ENCODE measurements at places on chromosomes 5 and 9. TPM values are rescaled to one million over a fixed set of nuclear protein-coding genes. Genes with fewer than 3 reads are reported as not detected.
A peak's percentile ranks its signal among the peaks of the same experiment; 100 is the strongest.

PCSK5 gene
- polyA plus RNA-seq: 18.8 TPM

ORM1 gene
- 0.38 TPM for polyA plus RNA-seq

BTNL9 gene
- 19.5 TPM for polyA plus RNA-seq

PCDHGB2 gene
- polyA plus RNA-seq: 2.6 TPM

GRM6 gene
- polyA plus RNA-seq: 0.41 TPM

IFNB1 gene
- polyA plus RNA-seq: not detected

AQP7 gene
- polyA plus RNA-seq: 0.41 TPM

- DNase-seq: no peak
These were observed 9.0 kb upstream of the AK1 start for GRCh38 chr9:127886401-127886972.

- DNase-seq: no peak
These were observed 70.7 kb downstream of the LNPEP start for GRCh38 chr5:97006454-97007060.

DNA sequence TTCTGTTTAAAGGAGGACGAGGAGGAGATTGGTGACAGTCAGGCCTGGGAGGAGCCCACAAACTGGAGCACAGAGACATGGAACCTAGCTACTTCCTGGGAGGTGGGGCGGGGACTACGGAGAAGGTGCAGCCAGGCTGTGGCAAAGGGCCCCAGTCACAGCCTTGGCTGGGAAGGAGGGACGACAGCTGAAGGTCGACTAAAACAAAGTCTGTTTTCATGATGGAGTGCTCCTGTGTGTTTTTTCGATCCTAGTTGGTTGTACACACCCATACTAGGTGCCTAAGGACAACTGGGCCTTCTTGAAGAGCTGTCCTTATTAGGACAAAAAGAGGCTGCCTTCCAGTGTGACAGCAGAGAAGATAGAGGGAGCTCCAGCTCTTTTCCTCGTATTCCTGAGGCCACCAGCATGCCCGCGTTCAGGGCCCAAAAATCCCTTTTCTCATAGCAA lies 2.9 kb downstream of the CCDC107 start:
- DNase-seq: no peak

GRCh38 chr9:77961541-77961940 lies 70.1 kb downstream of the GNAQ start:
- DNase-seq: no peak

DNA sequence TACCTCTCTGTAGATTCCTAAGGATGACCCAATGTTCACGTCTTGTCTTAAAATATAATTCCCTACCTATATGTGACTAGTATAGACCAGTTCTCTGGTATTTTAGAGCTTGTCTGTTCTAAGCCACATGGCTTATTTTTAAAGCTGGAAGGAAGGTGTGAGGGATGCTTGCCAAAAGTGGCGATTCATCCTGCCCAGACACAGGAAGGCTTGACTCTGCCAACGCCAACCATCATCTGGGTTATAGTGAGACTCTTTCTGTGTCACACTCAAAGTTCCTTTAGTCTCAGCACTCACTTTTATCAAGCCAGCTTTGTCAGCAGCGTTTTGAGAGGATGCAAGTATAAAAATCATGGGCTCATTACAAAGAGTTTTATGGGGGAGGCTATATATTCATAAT lies 500.0 kb downstream of the PTPRD start:
- no peak for DNase-seq

DNA sequence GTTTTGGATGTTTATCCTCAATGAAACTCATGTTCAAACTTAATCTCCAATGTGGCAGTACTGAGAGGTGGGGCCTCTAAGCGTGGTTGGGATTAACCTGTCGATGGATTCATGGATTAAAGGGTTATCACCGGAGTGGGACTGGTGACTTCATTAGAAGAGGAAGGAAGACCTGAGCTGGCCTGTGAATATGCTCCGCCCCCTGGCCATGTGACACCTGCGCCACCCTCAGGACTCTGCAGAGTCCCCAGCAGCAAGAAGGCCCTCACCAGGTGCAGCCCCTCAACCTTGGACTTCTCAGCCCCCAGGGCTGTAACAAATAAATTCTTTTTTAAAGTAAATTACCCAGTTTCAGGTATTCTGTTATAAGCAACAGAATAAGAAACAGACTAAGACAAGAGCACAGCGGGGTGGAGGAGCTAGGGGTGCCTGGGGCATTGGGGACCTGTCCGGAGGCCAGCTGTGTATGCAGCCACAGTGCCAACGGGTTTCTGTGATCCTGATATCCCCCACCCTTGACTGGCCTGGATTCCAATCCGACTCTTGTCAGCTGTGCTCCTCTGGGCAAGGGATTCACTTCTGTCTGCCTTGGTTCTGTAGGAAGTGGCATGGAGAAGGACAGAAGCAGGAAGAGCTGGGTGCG lies 3.2 kb upstream of the MAPK9 start:
- DNase-seq: no peak

- DNase-seq: no peak
These were observed 285.1 kb downstream of the DNAH5 start for GRCh38 chr5:13659391-13659790.

GRCh38 chr9:121779381-121780117 lies 128.1 kb downstream of the DAB2IP start:
- no peak for DNase-seq

- DNase-seq: no peak
These were observed 10.2 kb downstream of the DIAPH1 start for GRCh38 chr5:141608557-141608956.

GRCh38 chr5:103487822-103488493 lies 74.6 kb downstream of the NUDT12 start:
- DNase-seq: no peak

GRCh38 chr5:123439709-123440108 lies 16.5 kb upstream of the CEP120 start:
- DNase-seq: no peak

GRCh38 chr9:92147030-92147851 lies 32.0 kb upstream of the SPTLC1 start:
- no peak for DNase-seq

DNA sequence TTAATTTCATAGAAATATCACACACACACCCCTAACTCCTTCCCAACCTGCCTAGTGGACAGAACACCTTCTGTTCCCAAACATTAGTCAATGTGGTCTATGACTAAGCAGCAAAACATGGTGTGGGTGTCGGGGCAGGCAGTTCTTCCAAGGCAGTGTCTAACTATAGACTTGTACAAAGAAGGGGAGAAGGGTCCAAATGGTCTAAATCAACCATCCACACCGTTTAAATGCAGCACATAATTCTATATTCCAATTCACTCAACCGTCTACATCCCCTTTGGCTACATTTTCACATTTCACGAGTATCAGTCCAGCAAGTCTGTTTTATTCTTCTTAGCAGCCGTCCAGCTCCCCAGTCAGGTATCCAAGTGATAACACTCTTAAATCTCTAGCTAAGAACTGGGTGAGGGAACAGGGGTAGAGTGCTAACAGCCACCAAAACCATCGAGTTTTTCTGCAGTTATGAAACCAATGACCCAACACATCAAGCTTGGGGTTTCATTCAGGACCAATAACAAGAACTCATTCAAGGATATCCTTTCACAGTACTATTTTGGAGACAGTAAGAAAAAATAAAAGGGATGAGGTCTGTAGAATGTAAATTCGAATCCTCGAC lies 3.3 kb downstream of the ZNF608 start:
- no peak for DNase-seq

GRCh38 chr9:134360180-134360759 lies 34.0 kb downstream of the RXRA start:
- no peak for DNase-seq

- no peak for DNase-seq
These were observed 449.9 kb downstream of the PRELID2 start for GRCh38 chr5:145385276-145385675.

DNA sequence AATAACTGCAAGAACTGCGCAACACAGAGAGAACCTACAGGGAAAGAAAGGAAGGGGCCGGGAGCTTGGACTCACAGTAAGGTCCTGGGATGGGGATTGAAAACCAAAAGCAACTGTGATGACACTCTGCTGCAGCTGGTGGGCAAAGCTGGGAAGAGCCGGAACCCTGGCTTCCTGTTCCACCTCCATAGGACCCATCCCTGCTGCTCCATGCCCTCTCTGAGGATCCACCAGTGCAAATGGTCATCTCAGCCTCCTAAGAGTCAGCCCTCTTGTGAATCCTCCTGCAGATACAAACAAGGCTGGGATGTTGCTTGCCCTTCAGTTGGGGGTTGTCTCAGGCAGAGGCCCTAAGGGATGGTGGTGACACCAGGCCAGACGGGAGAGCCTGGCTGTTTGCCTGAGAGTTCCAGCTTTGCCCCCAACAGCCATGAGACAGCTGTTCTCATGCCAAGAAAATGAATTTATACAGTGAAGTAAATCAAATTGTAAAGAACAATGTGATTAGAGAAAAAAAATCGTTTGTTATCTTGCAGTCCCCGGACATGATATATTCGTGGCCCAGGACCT lies 90.8 kb downstream of the TENT4A start:
- DNase-seq: no peak

- peak; percentile 20 for DNase-seq
These were observed 1.3 kb downstream of the TNFSF15 start for GRCh38 chr9:114804505-114804904.

DNA sequence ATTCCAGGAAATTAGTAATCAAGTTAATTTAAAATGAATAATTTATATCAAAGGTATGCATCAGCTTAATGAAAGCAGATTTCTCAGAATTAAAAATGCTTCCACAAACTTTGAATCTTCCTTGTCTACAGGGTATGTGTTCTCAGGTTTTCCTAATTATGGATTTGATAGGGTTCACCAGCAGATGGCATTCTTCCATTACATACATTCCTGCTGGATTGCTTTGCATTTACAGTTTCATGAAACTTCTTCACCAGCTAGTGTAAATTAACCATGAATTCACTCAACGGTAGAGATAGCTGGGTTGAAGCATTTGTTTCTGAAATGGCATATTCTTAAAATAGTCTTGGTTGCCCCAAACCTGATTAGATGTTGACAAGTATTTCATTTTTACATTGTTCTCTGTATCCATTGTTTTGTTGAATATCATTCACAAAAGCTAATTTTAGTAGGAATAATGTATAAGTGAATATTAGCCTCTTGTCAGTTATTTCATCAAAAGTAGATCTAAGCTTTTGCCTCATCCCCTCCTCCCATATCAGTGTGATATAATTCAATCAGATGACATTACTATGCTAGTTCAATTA lies 68.7 kb upstream of the WDR41 start:
- peak; percentile 49 for DNase-seq

- DNase-seq: no peak
These were observed 87.3 kb downstream of the CCDC171 start for GRCh38 chr9:15640121-15640520.

- no peak for DNase-seq
These were observed 31.1 kb upstream of the MEIKIN start for GRCh38 chr5:131976414-131977211.

DNA sequence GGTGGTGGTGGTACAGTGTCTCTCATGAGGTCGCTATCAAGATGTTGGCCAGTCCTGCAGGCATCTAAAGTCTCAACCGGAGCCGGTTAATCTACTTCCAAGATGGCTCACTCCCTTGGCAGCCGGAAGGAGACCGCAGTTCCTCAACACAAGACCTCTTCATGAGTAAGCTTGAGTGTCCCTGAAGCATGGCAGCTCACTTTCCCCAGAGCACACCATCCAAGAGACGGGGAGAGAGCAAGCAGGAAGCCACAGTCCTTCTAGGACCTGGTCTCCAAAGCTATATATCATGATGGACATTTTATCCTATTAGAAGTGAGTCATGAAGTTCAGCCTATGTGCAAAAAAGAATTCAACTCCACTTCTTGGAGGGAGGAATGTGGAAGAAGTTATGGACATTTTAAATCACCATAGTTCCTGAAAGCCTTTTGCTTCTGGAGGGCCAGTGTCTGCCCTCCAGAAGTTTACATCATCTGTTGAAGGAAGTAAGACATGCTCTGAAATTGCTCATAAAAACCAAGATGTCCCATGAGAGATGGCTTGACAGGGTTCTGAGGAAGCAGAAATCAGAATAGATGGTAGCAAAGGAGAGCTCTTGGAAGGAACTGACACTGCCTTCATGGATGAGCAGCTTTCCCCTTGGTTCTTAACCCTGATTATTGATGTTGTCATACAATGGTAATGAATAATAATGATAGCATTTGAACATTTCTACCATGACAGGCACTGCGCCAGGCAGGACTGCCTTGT lies 21.3 kb downstream of the GALNT10 start:
- DNase-seq: no peak
